ENCODE measurements at places on chromosomes 7 and 10.
A peak's percentile ranks its signal among the peaks of the same experiment; 100 is the strongest.

DNA sequence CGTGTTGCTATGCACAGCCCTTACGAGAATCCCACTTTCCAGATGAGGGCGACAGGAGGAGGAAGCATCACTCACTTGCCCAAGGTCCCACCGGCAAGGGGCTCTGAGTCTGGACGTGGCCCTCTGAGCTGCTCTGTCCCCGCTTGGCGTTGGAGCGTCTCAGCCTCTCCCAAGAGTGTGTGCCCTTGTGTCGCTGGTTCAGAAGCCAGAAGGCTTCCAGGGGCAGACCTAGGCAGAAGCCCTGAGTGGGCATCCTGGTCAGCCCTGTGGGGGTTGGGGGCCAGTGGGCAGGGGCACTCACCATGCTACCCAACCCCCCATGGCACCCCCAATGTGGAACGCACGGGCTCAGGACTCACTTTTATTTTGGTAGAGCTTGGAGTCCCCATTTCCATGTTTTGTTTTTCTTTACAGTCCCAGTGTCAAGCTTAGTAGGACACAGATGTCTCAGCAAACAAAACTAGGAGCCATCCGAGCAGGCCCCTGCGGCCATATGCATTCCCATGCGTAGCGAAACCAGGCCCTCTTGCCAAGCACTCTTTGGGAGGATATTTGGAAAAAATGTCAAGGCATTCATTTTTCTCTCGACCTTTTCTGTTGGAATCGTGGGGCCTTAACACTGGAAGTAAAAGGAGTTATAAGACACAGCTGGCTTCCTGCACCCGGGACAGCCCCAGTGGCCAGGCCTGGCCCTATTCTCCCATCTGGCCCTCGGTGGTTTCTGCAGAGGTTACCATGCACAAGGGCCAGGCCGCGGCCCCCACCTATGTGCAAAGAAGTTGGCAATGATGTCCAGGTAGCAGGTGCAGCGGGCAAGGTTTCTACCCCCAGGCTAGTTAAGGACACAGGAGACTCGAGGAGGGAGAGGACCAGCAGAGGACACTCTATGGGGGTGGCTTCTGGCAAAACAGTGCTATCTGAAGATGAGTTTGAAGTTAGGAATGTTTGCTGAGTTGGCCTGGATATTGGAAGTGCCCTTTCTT lies 97.0 kb downstream of the LHPP start:
- DNase-seq, result no peak

- peak; percentile 67 for DNase-seq
Observed at GRCh38 chr10:79445977-79446757, 743 bp upstream of the ZCCHC24 start.

GRCh38 chr7:112337892-112338291 lies 112.4 kb upstream of the IFRD1 start:
- no peak for DNase-seq

DNA sequence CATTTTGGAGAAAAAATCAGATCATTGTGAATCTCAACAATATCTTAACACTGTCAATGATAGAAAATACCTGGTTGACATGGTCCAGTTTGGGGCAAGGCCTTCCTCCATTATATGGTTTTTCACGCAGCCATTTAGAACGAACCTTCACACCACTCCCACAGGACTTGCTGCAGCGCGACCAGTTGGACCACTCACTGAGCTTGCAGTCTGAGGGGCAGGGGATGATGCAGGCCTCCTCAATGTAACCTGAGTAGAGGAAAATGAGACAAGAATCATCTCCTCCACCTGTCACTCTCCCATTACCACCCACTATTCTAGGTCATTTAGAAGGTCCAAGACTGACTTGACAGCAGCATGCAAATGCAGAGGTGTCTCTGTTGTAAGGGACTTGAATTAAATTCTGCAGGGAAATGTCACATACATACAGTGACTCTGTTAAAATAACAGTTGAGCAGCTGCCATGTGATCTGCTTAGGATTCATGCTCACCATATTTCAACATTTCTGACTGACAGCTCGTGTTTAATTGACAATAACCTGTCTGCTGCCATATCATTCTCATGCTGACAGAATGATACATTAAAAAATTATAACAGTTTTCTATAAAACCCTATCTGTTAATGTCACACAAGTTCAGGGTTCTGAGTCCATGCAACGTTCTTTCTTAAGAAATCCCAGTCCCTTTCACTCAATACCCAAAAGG lies 403.0 kb downstream of the THSD7A start:
- peak; percentile 34 for DNase-seq

GRCh38 chr10:6751363-6751762 lies 171.3 kb upstream of the PRKCQ start:
- DNase-seq, result no peak

DNA sequence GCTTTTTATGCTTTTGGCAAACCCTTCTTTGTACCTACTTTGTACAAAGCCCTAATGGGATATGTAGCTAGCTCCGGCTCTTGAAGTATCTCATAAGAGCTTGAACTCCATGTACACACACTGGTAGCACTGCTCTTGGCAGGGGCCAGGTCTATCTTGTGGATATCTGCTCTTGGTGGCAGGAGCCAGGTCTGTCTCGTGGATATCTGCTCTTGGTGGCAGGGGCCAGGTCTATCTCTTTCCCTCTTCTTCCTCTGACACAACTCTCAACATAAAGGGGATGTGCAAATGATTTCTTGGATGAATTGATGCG lies 91.9 kb downstream of the WNT2 start:
- no peak for DNase-seq

- no peak for DNase-seq
Observed at GRCh38 chr10:93701866-93702209, 554 bp downstream of the FRA10AC1 start.

DNA sequence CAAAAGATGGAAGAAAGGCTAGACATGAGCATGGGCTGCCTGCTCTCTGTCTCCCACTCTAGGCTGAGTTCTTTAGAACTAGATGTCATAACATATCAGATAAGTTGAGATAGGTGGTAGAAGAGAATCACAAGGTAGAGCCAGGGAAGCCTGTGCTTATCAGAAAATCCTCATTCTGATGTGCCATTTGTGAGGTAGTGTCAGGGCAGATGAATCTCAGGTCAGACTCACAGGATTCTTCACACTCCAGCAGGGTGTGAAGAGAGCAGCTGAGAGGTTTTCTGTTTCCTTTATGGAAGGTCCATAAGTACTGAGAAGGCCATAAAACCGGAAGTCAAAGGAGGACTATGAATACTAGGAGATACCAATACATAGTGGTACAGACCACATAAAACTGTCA lies 132.9 kb downstream of the RNLS start:
- DNase-seq, result no peak

DNA sequence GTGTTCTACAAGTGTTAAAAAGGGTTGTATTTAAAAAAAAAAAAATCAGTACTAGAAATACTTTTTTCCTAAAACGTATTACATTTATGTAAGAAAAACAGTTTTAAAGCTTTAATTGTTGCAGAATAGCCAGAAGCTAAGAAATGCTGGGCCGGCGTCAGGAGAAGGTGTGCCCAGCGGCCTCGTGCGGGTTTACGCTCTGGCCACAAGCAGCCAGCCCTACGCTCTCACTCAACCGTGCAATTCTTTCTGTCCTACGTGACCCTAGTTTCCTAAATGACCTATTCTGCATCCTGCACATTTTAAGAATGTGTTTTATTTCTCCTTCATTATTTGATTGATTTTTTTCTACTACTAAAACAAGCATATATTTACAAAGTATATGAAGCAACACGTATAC lies 279.7 kb upstream of the KLF14 start:
- DNase-seq, result no peak

DNA sequence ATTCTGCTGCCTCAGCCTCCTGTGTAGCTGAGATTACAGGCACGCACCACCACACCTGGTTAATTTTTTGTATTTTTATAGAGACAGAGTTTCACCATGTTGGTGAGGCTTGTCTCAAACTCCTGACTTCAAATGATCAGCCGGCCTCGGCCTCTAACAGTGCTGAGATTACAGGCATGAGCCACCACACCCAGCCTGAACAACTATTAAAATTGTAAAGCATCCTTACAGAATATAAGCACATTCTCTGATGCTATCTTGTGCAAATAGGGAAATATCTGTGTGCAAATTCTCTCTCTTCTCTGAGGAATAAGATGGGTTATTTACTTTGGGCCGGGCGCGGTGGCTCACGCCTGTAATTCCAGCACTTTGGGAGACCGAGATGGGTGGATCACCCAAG lies 12.5 kb downstream of the NUDCD3 start:
- DNase-seq, result no peak

GRCh38 chr7:32212321-32212720 lies 142.1 kb upstream of the PDE1C start:
- no peak for DNase-seq

- DNase-seq, result no peak
Observed at GRCh38 chr7:30912731-30912985, 1.0 kb downstream of the AQP1 start.

DNA sequence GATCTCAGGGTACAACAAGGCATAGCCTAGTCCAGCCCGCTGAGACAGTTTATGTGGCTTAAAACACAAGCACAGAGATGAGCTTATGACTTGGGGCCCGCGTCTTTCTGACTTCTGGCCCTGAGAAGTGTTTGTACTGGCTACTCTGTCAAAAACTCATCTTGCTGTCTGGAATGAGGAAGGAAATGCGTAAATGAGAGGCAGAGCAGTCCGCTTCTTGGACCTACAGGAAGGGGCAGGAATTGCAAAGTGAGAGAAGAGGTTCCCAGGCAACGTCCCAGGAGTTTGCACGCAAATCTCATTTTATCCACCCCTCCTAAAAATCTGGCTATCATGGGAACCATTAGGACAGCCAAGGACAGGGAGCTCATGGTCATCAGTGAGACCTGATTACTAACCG lies 5.5 kb downstream of the ANXA11 start:
- DNase-seq, result no peak

DNA sequence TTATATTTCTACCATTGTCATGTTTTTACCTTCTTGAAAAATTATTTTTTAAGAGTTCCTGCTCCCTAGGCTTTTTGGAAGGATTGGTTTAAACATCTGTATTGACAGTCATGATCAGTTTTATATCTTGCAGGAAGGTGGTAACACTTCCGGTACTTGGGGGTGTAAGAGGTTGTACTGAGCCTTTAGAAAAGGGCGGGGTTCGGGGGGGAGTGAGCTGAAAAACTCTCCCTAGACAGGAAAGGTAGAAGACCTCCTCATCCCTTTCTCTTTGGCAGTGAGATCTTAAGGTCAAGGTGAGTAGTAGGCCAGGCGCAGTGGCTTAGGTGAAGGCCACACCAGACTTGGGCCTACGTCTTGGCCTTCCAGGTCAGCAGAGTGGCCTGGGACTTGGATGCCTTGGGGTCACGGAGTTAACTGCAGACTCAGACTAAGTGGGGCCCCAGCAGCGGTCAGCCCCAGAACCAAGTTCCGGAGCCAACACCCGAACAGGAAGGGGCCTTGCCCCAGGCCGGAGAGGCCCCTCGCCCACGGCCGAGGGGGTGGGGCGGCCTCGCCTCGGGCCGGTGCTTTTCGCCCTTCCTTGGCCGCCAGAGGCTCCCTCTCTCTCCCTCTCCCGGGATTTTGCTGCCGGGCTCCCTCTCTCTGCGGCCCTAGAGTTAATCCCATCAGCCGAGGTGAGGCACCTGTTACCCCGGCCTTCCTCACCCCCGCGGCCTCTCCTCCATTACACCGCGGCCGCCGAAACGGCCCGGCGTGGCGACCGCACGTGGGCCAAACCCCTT lies at the start of gene PPP1R9A:
Gene PPP1R9A (plus strand): TSS at position 569 of the 785 bp plus-strand sequence. CDS start 2,520 bp downstream, outside the sequence.
- DNase-seq, result peak; percentile 72

Measured in H9 (cell line).